ENCODE measurements at places on chromosomes 13 and 19.

- DNase-seq, result no peak
These were observed 24.5 kb downstream of the SAE1 start for GRCh38 chr19:47155148-47155547.

DNA sequence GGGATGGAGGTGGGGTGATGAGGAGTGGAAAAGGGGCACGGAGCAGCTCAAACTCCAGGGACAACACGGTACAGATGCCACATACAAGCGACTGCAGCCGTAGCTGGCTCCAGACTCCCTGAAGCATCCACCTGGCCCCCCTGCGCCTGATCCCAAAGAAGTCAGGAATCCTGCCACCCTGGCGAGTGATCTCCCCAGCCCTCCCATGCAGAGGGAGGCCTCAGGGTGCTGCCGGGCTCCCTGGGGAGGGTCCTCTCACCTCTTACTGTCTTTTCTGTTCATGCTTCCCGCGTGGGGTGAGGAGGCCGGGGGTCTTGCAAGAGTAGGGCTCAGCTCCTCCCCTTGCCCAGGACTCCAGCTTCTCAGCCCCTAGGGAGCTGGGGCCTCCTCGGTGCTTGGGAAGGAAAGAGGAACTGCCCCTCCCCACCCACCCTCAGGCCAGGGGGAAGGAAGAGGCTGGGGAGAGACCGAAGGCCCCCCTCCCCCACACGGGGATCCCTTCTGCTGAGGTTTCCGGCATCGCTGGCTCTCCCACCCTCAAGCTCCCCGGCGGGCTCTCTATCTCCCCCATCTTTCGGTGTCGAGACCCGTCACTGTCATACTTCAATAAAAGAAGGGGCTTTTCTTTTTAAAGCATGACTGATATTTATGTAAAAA is at the start of gene RASGRP4:
Gene RASGRP4, minus strand, starts transcription at position 410 of the 657 bp plus-strand sequence. Its CDS starts 128 bp downstream, at position 282.
- DNase-seq, result peak; percentile 45

DNA sequence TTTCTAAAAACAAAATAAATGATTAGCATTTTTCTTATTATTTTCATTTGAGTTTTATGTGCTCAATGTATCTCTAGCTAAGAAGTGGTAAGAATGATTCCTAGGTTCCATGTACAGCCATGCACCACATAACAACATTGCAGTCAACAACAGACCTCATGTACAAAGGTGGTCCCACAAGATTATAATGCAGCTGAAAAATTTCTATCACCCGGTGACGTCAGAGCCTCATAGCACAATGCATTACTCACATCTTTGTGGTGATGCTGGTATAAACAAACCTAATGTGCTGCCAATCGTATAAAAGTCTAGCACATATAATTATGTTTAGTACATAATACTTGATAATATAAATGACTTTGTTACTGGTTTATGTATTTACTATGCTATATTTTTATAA is 120.5 kb downstream of the SLC7A1 start:
- no peak for DNase-seq

GRCh38 chr13:71524613-71525304 is 342.2 kb downstream of the DACH1 start:
- DNase-seq, result no peak

- DNase-seq, result no peak
These were observed 22.9 kb downstream of the BICRA start for GRCh38 chr19:47631681-47632446.

Data from T-cell (primary cell).